ENCODE measurements at places on chromosomes 11 and 22.

DNA sequence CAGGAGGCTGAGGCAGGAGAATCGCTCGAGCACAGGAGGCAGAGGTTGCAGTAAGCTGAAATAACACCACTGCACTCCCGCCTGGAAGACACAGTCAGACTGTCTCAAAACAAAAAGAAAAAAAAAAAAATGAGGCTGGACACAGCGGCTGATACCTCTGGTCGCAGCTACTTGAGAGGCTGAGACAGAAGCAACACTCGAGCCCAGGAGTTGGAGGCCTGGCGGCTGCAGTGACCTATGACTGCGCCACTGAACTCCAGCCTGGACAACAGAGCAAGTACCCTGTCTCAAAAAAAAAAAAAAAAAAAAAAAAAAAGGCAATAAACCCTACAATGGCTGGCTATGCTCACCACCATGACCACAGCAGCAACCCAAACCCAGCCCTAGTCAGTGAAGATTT, 11.0 kb downstream of the NAP1L4 start:
- DNase-seq: no peak

- no peak for DNase-seq
Observed at GRCh38 chr11:112225753-112226061, 521 bp upstream of the PTS start.

GRCh38 chr11:107713009-107713408, 1.2 kb upstream of the SLN start:
- no peak for DNase-seq

- no peak for DNase-seq
Observed at GRCh38 chr11:68008381-68009337, 1.5 kb upstream of the ALDH3B1 start.

- peak; percentile 98 for DNase-seq
Observed at GRCh38 chr11:43680521-43681400, at the start of gene HSD17B12. HSD17B12 (plus strand) TSS chr11:43680738; CDS start chr11:43680828, 90 bp downstream.

GRCh38 chr11:67666303-67666645, 8.1 kb downstream of the ALDH3B2 start:
- DNase-seq: no peak

DNA sequence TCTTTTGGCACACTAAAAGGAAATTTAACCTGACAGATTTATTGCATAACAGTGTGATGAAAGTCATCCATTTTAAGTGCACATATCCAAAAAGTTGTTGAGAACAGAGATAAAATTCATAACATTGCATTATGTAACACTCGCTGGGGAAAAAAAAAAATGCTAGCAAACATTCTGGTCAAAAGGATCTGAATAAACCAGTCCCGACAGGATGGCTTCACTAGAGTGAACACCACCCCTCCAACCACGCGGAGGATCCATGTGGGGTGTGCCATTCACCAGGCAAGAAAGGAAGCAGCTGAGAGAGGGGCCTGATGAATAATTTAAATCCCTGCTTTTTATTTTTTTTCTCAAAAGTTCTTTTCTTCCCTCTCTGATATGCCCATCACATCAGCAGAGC, 258.7 kb downstream of the DCDC1 start:
- no peak for DNase-seq

- no peak for DNase-seq
Observed at GRCh38 chr11:12496181-12497025, 119.0 kb downstream of the PARVA start.

DNA sequence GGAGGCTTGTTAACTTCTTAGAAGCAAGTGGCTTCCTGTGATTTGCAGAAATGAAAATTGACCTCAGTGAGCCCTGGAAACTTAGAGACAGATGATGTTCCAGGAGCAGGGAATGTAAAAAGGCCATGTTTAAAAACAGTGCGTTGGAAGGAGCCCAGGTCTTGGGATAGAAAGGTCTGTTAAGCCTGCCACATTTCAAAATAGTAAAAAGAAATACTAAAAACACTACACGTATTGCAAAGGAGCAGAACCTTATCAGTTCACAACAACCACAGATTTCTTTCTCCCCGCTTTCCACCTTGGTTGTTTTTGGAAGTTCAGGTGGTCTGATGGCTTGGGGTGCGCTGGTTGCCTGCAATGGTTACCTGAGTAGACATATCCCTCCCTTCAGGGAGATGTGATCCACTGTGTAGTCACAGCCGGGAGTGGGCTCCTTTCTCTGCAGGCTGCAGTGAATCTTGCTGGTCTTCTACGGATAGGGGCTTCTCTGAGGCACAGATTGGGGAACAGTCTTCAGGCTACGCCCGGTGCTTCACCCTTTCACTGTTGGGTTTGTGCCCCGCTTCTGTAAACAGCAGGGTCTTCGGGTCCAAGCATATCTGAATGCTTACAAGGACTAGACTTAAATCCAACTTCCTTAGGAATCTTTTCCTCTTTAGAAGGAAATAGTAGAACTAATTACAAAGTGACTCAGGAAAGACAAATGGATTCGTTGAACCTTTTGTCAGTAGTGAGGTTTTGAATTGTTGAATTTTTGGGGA, 1.9 kb downstream of the TEAD1 start:
- DNase-seq: no peak

DNA sequence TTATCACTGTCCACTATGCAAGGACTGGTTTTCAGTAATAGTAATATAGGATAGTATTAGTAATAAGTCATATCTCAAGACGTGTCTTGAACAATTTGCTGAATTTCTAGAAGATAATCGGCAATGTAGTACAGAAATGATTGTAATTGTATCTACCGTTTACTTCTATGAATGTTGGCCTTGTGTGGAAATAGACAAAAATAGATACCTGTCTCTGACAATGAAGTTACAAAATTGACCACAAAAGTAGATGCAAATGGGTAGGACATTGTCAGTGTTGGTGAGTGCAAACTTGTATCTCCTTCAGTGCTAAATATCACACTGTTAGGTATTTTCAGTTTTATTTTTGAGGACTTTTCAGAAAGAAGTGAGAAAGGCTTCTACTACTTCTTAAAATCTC, 43.1 kb downstream of the SVIP start:
- no peak for DNase-seq

DNA sequence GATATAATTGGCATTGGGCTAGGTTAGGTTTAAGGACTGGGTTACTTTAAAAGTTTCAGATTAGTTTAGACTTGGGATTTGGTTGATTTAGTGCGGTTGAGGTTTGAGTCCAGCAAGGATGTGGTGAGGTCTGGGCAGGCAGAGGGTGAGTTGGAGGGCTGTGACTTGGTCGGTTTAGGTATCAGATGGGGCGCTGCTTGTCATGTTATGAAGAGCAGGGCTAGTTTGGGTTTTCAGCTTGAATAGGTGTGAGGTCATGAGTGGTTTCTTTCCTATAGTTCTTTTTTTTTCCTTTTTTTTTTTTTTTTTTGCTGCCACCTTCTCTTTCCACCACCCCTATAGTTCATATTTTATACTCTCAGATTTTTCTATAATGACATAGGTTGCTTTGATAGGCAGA, 4.8 kb downstream of the CLCF1 start:
- no peak for DNase-seq

GRCh38 chr11:85096939-85097338, 530.2 kb downstream of the DLG2 start:
- no peak for DNase-seq

- no peak for DNase-seq
Observed at GRCh38 chr22:48267681-48268080, 1505.2 kb downstream of the TBC1D22A start.

- no peak for DNase-seq
Observed at GRCh38 chr11:86932259-86932585, 23.0 kb downstream of the FZD4 start.

DNA sequence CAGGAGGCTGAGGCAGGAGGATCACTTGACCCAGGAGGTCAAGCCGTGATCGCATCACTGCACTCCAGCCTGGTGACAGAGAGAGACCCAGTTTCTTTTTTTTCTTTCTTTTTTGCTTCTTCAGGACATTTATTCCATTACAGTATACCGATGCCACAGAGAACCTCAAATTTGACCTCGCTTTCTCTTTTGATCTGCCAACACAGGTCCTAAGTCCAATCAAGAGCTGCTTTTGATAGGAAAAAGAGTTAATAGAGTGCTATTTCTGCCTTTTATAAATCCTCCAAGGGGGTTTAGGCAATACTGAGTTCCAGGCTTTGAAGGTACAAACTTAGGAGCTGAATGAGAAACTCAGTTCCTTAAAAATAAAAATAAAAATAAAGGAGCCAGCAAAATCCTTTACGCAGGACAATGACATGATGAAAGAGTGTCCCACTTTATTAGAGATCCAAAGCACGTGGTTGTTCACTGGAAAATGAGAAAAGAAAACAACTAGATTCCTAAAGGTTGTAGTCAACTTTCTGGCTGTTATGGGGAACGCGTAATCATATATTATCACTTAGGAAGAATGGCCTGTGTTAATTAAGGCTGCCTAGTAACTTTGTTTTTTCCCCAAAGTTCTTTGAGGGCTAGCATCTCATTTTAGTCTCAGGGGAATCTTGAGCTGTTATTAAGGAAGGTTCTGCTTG, 27.2 kb downstream of the FADD start:
- DNase-seq: no peak

- DNase-seq: no peak
Observed at GRCh38 chr11:62398011-62398994, 20.5 kb upstream of the SCGB1A1 start.

DNA sequence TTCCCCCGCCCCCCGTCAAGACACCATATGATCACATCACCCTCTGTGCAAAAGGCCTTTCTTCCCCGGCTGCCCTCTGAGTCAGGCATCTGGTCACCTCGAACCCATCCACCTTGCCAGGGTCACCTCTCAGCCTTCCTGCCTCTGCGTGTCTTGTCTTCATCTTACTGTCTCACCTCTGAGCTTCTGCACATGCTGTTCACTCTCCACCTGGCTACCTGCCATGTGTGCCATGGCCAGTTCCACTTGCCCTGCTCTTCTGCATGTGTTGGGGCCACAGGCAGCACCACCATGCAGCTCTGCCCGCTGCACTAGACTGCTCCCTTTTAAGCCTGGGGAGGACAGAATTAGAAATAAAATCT, 9.8 kb downstream of the ZNF74 start:
- no peak for DNase-seq

- DNase-seq: peak; percentile 9
Observed at GRCh38 chr11:63869683-63870082, 30.8 kb downstream of the MARK2 start.

DNA sequence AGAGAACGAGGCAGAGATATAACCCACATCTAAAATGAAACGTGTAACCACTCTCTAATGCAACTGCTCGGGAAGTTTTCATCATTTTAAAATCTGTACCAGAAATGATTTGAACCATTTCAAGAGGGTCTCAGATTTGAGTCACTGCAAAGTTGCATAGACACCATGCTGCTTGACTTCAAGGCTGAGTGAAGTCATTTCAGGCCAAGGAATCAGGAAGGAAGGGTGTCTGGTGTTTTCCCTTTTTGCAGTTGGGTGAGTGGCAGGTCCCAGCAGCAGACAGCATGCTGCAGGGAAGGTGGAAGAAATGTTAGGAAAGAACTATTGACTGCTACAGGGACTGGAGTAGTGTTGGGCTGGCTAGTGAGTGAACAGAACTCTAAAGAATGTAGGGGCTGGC, 16.5 kb downstream of the TANGO2 start:
- DNase-seq: no peak
